ENCODE measurements at places on chromosomes 3 and 15. TPM values are rescaled to one million over a fixed set of nuclear protein-coding genes. Genes with fewer than 3 reads are reported as not detected.

DNA sequence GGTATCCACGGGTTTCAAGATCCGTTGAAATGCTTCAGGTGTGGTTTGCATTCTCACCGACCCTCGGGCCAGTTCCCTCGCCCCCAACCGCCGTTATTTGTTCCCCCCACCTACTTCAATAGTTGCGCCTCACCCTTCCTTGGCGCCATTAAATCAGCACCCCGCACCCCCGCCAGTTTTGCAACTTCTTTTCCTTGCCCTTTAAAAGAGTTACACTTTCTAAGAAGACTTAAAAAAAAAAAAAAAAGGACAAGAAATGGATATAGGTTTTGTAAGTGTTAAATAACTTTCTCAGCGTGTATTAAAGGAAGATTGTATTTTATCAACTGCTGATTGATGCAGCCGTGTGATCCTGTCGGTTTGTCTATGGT, 87.2 kb downstream of the NR2F2 start:
- DNase-seq: no peak

DNA sequence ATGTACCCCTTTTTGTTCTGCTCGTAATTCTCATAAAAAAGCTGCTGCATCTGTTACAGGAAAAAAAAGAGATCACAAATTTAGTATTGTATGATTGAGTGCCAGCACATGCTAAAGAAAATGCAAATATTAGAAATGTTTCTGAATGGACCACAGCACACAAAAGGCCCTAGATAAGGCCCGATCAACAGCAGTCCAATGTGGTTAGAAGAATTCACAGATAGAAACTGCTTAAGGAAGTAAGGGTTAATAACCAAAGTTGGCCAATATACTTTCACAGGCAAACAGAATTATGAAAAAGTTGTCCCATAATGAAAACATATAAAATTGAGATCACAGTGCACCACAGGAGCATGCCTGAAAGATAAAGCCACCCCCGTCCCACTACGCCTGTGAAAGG, 72.9 kb downstream of the CHSY1 start:
- no peak for DNase-seq

DNA sequence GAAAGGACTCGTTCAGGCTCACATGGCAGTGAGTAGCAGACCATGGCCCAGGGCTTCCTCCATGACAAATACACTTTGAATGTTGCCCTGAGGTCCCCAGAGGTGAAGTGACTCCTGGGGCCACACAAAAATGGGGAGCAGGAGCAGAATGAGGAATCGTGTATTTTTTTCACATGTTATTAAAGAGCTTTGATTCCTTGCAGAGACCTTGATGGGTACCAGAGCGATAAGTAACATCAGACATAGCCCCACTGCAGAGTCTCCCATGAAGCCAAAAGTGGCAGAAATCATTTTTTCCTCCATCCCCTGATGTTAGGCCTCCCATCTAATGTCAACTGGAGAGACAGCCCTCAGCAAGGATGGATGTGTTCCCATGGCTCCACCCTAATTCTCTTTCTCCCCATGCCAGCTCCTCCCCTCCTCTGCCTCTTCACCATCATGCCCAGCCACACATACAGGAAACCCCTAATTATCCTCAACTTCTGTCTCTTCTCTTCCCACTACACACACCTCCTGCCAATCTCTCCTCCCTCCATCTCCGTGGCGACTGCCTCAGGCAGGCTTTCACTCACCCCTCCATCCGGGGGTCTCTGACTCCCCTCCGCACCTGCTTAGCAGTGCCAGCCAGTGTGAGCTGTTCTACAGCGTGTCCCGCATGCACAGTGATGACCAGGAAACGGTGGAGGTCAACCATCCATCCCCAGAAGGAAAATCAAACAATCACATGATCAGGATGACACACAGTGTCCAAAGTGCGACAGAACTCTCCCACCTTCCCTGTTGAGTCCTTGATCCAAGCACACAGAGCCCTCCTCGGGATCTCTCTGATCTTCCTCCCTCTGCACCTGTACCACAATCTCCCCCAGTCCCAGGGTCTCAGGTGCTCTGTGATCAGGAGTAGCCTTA, 7.1 kb upstream of the SSUH2 start:
- DNase-seq: no peak

GP5 gene
- polyA plus RNA-seq: 0.10 TPM

GRCh38 chr3:124924741-124925140, 9.8 kb downstream of the MUC13 start:
- no peak for DNase-seq

DNA sequence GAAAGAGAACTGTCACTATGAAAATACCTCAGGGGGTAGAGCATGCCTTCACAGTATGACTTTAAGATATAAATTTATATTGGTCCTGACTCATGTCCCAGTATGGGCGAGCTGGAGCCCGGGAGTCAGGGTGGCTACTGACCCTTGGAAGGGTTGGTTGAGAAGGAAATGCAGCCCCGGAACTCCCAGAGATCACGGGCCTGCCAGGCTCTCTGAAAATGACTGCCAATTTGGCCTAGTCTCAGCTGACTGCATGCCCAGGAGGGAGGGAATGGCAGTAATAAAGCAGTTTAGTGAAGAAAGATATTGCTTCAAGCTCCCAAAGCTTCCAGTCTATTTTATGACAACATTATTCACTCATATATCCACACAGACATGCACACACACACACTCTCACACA, 299.0 kb downstream of the NR2F2 start:
- no peak for DNase-seq

DNA sequence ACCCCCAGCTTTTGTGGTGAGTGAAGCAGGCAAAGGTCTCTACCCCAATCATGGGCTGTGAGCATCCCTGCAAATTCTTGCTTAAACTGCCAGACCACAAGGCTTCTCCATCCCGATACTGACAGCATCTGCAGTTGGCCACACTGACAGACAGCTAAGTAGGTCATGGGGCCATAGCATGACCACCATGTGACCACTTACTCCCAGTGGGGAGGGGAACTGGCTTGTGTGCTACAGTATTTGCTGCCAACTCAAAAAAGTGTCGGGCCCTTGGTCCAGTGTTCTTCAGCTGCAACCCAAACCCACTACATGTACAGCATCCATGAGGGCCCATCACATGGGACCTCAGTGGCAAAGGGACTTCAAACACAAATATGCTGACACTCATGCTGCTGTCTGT, 103.4 kb downstream of the SEC22A start:
- no peak for DNase-seq

GRCh38 chr3:13495351-13495813, 15.3 kb downstream of the HDAC11 start:
- DNase-seq: no peak

CYP8B1 gene
- 0.10 TPM for polyA plus RNA-seq

GRCh38 chr15:31207246-31207645, 105.7 kb upstream of the TRPM1 start:
- no peak for DNase-seq

- no peak for DNase-seq
Measured at GRCh38 chr15:101597360-101597928, 54.7 kb downstream of the TM2D3 start.

- DNase-seq: no peak
Measured at GRCh38 chr3:116974702-116975101, 265.1 kb downstream of the TUSC7 start.

DNA sequence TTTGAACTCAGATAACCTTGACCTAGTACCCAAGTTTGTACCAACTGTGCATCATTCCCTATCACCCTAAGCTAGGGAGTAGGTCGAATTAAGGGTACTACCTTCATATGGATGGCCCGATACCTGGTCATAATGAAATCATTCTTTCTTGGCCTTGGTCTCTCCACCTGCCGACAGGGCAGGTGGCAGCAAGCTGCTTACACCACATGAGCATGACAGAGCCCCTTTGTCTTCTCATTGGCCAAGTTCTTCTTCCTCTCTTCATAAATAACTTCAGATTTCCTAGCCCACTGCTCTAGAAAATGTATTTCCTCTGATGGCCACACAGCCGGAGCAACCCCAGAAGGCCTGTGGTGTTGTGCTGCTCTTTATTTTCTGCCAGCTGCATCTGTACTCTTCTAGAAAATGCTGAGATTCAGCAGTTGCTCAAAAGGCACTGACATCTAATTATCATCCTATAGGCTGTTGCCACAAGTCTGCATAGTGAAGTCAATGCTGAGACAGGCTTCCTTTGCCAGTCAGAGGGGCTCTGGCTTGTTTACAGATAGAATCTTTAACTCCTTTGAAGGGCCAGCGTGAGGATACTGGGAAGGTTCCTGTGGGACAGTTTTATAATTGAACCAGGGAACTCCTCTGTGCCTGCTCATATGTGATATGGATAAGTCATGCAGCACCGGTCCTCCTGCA, 304.2 kb downstream of the PTPRG start:
- DNase-seq: no peak

KBTBD13 gene
- polyA plus RNA-seq: 0.19 TPM

DNA sequence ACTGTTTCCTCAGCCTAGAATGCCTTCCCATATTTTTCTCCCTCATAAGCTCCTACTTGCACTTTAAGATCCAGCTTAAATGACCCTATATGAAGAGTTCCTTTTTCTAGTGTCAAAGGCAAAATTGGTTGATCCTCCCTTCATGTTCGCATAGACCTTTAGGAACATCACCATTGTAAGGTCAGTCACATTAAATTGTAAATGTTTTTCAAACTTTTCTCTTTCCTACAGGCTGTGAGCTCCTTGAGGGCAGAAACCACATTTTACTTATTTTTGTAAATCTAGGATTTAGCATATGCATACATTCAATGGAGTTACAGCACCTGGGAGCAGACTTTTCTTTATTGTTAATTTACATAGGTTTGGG, 813 bp downstream of the SMCO1 start:
- no peak for DNase-seq

DNA sequence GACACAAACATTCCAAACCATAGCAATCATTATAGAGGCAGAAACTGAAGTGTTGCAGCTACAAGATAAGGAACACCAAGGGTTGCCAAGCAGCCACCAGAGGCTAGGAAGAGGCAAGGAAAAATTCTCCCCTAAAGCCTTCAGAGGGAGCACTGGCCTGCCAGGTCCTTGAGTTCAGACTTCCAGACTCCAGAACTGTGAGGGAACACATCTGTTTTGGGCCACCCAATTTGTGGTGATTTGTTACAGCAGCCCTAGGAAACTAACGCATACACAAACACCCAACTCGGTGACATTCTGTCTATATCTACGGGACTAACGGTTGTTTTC, 54.6 kb downstream of the MB21D2 start:
- DNase-seq: no peak

- no peak for DNase-seq
Measured at GRCh38 chr3:65992106-65992505, 46.6 kb downstream of the MAGI1 start.

DGKG gene
- 4.2 TPM for polyA plus RNA-seq

RYR3 gene
- polyA plus RNA-seq: 5.1 TPM

GRCh38 chr3:24601066-24601939, 106.7 kb upstream of the THRB start:
- no peak for DNase-seq

ANKUB1 gene
- not detected for polyA plus RNA-seq

DNA sequence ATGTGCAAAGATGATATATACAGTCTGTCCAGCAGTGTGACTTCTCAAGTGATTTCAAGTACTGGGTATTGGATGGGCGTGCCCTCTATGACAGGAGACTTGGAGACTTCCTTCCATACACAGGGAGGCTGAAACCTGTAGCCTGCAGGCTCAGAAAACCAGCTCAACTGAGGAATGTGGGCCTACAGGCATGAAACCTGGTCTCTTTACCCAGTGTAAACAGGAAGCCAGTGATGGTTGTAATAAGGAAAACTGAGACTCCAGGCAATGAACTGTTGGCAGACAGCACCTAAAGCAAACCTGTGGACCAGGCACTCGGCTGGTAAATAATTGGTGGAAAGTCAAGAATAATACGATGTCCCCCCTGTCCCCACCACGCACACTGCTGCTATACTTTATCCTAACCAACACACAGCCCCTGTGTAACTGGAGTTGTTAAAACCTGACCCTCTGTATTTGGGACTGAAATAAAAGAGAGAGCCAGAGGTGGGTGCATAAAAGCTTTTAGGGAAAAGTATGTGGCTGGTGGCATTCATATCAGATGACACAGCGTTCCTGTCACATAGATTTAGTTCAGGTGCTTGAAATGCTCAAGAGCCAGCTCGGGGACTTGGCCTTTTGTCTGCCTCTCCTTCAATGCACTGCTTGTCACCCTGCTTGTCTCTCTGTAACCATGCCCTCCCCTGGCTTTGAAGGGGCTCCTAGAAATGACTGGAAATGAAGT, 144.7 kb downstream of the TPRG1 start:
- peak; percentile 69 for DNase-seq

SMCO1 gene
- not detected for polyA plus RNA-seq

TRIM69 gene
- polyA plus RNA-seq: 40.8 TPM

PYGO1 gene
- 4.9 TPM for polyA plus RNA-seq

- DNase-seq: no peak
Measured at GRCh38 chr3:46405301-46406019, 1.4 kb downstream of the CCR5AS start.

TRH gene
- 0.04 TPM for polyA plus RNA-seq

- peak; percentile 48 for DNase-seq
Measured at GRCh38 chr15:85504749-85505676, 124.6 kb downstream of the AKAP13 start.

- no peak for DNase-seq
Measured at GRCh38 chr3:146503461-146504202, 34.3 kb upstream of the PLSCR2 start.

DNA sequence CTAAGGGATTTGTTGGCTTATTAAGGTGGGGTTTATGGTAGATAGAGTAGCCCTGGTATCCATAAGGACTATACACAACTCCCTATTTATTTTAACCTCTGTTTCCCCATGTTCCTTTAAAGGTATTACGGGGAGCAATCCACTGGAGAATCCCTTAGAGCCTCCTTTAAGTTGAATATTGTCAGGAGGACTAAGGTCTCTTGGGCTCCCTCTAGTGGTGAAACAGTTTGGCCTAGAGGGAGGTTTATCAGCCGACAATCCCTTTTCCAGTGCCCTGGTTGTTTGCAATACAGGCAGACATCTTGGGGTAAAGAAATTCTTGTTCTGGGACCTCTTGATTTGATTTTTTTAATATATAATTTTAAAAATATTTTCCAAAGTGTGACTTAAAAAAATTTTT, 12.9 kb downstream of the OPA1 start:
- DNase-seq: no peak

DNA sequence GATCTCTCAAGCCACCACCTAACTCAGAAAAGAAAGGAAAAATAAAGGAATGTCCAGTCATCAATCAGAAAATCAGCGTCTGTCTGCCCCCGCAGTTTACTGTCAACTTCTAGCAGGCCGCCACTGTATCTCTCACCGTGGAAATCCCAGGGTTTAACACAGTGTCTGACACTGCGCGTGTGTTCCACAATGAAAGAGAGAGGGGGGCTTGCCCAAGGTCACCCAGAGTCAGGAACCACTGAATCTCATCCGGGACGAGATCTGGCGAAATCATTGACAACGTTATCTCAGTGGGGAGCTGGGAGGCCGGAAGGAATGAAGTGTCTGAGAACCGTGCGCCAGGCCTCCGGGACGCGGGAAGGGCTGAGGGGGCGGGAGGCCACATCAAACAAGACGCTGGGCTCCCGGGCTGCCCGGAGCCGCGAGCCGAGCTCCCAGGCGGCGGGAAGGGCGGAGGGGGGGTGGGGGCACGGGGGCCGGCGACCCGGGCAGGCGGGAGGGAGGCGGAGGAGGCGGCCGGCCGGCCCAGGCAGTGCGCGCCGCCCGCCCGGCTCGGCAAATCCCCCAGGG, 2.2 kb upstream of the HES1 start:
- no peak for DNase-seq

- DNase-seq: no peak
Measured at GRCh38 chr3:194095464-194095863, 40.5 kb upstream of the HES1 start.

Measured in urinary bladder (tissue), 4 donors.